ENCODE measurements at places on chromosomes 5 and 9.

DNA sequence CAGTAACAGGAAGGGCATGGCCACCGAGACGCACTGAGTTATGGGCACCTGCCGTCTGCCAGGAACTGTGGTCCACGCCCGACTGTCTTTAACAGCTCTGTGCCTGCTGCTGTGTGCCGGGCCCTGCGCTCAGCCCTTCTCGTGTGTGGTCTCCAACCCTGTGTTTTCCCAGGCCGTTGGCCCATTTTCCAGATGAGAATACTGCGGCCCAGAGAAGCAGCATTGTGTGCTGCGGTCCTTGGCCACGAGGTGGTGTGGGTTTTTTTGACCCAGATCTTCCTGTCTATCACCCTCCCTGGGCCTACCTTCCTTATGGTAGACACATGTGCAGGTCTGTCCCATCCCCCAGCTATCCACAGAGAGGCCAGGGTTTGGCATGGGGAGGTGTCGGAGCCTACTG is 47.0 kb downstream of the RXRA start:
- DNase-seq, result no peak

DNA sequence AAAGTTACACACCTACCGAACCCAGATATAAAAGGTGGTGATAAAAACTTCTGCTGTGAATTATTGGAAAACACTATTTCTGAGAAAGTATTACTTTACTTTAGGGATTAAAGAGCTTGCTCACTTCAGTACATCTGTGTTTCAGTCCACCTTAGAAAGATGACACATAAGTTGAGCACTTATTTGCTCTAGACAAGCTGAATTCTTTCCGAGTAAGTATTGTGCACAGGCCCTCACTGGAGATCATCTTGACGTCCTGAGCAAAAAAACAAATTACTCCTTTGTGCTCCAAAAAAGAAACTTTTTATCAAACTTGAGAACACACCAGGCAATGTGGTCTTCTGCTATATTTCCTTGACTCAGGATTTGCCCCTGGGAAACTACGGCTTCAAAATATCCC is 231.0 kb upstream of the GRAMD2B start:
- no peak for DNase-seq

GRCh38 chr9:126699401-126699881 is 85.7 kb downstream of the LMX1B start:
- DNase-seq, result no peak

DNA sequence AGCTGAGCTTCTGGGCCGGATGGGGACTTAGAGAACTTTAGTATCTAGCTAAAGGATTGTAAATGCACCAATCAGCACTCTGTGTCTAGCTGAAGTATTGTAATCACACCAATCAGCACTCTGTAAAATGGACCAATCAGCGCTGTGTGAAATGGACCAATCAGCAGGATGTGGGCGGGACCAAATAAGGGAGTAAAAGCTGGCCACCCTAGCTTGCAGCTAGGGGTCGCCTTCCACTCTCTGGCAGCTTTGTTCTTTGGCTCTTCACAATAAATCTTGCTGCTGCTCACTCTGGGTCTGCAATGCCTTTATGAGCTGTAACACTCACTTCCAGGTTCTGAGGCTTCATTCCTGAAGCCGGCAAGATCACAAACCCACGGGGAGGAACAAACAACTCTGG is 354.0 kb downstream of the PRR16 start:
- no peak for DNase-seq

DNA sequence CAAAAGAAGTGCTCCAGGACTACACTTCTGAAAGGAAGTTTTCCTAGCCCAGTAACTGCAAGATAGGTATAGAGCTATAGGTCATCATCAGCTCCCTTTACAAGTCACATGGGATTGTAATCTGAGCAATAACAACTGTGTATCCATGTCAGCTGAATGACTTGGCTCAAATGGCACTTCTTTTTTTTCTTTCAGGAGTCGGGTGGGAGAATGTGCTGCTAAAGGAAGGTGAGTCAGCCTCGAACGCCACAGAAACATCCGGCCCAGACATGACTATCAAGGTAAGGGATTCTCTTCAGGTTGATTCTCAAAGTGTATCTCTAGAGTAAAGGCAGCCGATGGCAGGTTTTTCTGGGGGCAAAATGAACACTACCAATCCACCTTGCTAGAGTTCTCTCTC is 192.2 kb downstream of the C9orf152 start:
- DNase-seq, result peak; percentile 75

DNA sequence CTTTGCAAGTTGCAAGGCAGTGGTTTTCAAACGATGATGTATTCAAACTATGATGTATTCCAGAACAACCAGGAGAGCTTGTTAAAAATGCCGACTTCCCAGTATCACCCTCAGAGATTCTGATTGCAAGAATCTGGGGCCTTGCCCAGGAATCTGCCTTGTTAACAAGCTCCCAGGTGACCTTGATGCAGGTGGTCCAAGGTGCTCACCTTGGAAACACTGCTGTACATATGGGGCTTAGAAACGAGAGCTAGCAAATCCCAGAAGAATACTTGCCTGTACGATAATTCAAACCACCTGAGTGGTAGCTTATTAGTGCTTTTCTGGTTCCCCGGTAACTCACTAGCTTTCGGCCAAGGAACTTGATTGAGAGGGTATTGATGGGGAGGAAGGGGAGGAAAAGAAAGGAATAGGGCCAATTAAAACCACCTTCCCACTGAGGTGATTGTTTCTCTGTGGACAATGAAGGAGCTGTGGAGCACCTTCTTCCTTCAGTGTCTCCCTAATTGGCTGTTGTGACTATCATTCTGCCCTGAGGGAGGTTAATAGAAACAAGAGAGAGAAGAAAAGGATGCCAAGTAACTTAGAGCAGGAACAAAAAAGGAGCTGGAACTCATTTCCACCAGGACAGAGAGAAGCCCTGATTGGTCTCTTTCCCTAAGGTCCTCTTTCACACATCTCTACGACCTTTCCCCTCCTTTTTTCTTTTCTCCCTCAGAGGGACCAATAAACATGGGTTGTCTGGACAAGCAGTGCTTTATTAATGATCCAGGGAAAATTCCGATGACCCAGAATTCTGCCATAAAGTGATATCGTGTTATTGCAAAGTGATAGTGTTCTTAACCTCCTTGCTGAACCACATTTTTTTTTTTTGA is 218.8 kb downstream of the TMEM167A start:
- DNase-seq, result no peak

DNA sequence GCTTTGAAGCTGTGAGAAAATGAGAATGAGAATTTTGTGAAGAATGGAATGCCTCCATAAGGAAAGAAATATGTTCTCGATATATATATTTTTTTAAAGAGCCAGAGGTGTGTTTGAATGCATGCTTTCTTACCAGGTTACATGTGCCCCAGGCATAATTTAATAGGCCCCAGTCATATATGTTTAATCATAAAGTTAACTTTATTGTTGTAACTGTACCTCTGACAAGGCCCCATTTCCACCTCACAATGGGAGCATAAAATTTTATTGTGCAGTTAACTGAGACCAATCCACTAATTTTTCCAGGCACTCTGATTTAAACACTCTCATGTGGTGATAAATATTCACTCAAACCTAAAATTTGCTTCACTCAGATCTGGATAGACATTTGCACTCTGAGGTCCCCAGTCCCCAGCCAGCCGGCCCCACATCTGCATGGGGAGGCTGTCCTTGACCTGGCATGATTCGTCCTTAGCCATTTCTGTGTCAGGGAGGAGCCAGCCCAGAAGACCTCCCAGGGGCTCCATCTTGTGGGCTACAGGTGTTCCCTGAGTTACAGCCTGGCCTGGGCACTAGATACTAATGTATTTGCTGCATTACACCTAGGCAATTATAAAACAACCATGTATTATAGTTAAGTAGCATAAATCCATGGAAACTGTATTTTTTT is 245.8 kb downstream of the MTRR start:
- DNase-seq, result no peak

DNA sequence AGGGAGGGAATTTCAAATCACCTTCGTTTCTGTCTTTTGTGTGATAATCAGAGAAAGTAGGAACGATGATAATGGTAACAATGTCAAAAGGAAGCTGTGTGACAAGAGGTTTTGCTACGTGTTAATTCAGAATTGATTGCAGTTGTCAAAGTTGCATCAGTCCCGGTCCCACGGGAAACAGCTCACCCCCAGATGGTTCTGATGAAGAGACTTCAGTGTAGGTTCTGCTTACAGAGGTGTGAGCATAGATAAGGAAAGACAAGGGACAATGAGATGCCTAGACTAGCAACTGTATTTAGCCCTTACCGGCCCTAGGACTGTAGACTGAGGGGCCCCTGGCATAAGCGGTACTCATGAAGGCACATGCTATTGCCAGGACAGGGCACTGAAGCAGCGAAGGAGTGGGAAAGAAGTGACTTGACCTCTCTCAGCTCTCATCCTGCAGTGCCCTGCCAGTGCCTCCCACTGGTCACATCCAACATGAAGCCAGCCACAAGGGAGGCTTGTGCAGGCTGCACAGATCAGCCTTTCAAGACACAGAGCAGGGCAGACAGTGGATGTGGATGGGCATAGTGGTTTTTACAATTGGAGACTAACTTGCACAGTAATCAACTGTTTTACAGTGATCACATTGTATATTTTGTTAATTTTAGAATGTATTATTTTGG is 21.1 kb downstream of the PDE8B start:
- no peak for DNase-seq

DNA sequence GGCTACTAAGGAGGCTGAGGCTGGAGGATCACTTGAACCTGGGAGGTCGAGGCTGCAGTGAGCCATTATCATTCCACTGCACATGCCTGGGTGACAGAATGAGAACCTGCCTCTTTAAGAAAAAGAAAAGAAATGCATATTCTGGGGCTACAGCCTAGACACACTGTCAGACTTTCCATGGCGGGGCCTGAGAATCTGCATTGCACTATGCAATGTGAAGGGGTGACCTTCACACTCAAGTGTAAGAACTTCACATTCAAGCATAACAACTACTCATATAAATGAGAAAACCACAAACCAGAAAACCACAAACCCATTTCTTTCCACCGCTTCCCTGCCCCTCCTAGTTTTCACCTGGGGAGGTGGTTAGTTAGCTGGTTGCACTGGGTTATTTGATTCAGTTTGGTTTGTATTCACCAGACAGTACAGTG is 18.0 kb upstream of the FBP2 start:
- no peak for DNase-seq

DNA sequence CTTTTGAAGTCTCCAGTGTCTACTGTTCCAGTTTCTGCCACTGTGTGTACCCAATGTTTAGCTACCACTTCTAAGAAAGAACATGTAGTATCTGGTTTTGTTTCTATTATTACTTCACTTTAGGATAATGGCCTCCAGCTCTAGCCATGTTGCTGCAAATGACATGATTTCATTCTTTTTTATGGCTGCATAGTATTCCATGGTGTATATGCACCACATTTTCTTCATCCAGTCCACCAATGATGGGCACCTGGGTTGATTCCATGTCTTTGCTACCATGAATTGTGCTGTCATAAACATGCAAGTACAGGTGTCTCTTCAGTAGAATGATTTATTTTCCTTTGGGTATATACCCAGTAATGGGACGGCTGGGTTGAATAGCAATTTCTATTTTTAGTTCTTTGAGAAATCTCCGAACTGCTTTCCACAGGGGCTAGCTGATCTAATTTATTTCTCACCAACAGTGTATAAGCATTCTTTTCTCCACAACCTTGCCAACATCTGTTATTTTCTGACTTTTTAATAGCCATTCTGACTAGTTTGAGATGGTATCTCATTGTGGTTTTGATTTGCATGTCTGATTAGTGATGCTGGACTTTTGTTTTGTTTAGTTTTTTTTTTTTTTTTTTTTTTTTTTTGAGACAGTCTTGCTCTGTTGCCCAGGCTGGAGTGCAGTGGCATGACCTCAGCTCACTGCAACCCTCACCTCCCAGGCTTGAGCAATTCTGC is 68.9 kb downstream of the WDR41 start:
- peak; percentile 84 for DNase-seq

- peak; percentile 77 for DNase-seq
These were observed 1.1 kb downstream of the HRCT1 start for GRCh38 chr9:35906923-35907699.

DNA sequence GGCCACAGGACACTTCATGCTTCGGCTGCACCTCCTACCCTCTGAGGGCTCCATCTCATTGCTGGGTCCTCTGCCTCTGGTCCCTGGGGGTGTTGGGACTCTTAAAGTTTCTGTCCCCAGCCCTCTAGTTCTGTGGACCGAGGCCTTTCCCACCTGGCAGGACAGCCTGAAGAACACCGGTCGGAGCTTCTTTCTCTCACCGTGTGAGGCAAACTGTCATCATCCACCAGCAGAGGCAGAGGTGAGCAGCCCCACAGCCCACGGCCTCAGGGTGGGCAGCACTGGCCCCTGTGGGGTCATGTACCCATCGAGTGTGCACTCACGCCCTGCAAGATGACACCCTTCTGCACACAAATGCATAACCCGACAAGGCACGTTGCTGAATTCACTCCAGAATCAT is 49.9 kb downstream of the IRX2 start:
- no peak for DNase-seq

DNA sequence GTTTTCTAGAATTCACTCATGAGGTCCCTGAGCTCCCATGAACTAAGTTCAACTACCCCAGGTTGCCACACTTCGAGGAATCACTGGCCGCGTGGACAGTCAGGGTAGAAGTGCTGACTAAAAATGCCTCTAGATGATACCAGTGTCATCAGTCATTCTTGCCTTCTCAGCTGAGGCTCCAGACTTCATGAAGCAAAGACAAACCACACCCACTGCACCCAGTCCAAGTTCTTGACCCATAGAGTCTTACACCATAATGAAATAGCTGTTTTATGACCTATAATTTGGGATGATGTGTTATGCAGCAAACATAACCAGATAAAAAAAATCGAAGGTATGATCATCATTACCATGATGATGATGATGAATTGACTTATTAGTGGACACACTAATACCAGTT is 632.9 kb upstream of the TLE4 start:
- DNase-seq, result no peak

DNA sequence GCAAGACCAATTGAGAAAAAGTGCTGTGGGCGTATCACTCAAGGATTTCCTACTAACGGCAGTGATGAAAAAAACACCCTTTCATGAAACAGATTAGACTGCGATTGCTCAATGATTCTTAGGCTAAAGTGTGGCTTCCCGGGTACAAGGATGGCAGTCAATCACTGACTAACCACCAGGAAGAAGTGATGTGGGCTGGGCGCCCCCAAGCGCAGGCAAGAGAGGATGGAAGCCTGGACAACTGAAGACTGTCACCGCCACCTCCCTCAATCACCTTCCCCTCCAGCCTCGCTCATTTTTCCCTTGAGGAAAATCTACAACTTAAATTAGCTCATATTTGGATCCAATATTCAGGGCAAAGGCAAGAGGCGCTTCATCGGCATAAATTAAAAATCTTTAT is 707.2 kb downstream of the MTRR start:
- DNase-seq, result no peak

DNA sequence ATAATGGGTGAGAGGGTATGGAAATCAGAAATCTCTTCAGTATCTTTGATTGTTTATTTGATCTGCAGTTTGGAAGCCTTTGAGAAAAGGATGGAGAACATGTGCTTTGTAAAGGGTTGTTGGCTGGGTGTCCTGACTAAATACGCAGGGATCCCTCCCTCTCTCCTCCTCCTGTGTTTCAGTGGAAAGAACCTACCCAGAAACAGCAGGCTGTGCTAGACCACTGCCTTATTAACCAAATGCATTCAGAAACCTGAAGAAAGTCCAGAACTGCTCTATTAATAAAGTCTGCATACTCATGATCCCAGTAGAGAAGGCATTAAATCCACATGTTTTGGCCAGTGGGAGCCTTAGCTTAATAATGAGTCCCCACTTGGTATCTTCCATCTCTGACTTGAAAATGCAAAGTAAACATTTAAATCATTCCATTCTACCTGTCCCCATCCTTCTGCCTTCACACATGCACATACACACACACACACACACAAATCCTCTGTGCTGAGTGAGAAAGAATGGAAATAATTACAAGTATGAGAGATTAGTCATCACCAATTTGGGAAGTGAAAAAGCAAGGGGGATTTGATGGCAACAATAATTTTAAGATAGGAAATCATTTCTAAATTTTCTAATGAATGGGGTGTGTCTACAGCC is 10.0 kb upstream of the LECT2 start:
- peak; percentile 71 for DNase-seq
